ENCODE measurements at places on chromosomes 16 and 17.

DNA sequence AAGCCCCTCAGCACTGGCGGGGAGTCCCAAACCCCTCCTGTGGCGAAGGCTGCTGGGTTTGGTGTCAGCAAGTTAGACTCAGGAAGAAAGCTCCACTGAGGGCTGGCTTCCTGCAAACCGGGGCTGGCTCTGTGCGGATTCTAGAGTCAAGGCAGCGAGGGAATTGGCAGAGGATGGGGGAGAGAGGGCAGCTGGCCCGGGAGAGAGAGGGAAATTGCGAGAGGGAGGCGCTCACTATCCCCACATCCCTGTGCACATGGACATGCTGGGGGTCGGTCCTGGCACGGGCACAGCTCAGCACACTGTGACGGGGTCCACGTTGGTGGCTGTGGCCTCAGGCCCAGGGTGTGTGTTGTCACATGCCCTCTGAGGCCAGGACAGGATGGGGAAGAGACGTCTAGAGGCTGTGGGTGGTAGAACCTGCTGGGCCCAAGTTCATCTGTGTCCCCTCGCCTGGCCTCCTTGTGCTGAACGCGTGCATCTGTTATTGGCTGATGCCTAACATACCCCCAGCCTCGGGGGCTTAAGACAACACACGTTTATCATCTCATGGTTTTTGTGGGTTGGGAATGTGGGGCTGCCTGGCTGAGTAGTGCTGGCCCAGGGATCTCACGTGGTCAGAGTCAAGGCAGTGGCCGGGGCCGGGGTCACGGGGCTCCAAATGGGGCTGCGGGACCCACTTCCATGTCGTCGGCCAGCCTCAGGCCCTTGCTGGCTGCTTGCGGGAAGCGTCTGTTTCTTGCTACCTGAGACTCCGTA is 16.7 kb upstream of the JPH3 start:
- DNase-seq, result no peak

DNA sequence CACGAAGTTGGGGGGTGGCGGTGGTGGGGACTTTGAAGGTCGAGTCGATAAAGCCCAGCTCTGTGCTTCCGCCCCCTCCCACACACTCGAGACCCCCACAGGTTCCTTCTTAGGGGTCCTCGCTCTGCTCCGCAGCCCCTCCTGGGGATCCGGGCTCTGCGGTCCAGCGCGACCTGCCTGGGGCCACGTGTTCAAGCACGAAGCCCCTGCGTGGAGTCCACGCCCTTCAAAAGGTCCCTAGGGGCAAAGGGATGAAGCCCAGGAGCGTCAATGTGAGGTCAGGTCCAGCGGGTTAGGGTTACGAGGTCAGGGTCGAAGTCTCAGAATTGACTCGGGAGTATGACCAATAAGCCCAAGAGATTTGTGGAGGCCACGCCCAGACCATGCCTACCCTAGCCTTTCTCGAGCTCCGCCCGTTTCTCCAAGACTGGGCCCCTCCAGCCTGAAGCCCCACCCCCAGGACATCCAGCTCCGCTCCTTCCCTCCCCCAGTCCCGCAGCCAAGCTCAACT is 786 bp upstream of the CACNA1G start:
- peak; percentile 77 for DNase-seq

DNA sequence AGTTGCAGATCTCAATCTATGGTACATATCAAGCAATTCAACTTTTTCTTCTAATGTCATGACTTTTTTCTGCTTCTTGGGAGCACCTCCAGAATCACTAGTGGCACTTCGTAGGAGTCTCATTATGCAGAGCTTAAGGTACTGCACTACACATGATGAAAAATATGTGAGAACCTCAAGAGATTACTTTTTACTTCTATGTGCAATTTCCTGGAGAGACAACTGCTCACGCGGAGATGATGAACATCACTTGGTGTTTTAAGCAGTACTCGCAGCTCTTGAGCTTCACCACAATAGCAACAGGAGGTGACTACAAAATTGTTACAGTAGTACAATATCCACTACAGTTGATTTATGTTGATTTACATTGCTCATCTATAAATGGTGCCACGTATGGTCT is 79.7 kb downstream of the MRTFB start:
- no peak for DNase-seq

DNA sequence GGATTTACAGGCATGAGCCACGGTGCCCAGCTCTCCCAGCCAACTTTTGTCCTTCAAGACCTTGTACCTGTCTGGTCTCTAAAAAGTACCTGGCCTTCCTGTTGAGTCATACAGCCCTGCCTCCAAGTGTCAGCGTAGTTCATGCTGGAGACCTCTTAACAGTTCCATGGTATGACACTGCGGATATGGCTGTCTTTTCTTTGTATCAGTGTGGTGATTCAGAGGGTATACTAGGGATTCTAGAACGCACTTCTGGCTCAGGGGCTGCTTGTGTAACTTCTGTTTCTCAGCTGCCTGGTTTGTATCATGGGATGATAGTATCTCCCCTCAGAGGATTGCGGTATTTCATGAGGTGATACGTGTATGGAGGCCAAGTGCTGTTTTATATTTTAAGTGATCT is 2.0 kb upstream of the TMEM11 start:
- DNase-seq, result no peak

DNA sequence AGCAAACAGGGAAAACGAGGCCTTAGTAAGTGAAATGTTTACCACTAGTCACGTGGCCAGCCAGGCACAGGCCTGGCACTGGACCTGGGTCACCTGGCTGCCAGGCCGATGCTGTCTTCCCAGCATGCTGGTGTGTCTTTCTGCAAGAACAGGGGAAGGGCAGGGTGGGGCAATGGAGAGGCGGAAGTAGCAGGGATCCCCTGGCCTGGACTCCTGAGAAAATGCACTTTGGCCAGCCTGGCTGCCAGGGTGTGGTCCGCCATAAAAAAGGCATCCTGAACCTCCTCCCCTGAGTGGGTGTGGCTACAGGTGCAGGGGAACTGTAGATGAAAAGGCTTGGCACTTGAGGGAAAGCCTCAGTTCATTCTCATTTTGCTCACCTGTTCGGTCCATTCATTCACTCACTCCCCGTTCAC is 1.0 kb upstream of the ANKRD40CL start:
- no peak for DNase-seq

GRCh38 chr17:5630434-5630833 is 46.1 kb upstream of the NLRP1 start:
- peak; percentile 7 for DNase-seq

- DNase-seq, result no peak
These were observed 14.8 kb downstream of the CD7 start for GRCh38 chr17:82302568-82302963.

GRCh38 chr16:87540897-87541146 is 48.0 kb upstream of the ZCCHC14 start:
- DNase-seq, result no peak

GRCh38 chr17:59024916-59025315 is 81.8 kb downstream of the TRIM37 start:
- no peak for DNase-seq

- no peak for DNase-seq
These were observed 10.9 kb downstream of the JUP start for GRCh38 chr17:41775394-41776226.

- no peak for DNase-seq
These were observed 14.7 kb downstream of the KRT12 start for GRCh38 chr17:40852364-40852763.

DNA sequence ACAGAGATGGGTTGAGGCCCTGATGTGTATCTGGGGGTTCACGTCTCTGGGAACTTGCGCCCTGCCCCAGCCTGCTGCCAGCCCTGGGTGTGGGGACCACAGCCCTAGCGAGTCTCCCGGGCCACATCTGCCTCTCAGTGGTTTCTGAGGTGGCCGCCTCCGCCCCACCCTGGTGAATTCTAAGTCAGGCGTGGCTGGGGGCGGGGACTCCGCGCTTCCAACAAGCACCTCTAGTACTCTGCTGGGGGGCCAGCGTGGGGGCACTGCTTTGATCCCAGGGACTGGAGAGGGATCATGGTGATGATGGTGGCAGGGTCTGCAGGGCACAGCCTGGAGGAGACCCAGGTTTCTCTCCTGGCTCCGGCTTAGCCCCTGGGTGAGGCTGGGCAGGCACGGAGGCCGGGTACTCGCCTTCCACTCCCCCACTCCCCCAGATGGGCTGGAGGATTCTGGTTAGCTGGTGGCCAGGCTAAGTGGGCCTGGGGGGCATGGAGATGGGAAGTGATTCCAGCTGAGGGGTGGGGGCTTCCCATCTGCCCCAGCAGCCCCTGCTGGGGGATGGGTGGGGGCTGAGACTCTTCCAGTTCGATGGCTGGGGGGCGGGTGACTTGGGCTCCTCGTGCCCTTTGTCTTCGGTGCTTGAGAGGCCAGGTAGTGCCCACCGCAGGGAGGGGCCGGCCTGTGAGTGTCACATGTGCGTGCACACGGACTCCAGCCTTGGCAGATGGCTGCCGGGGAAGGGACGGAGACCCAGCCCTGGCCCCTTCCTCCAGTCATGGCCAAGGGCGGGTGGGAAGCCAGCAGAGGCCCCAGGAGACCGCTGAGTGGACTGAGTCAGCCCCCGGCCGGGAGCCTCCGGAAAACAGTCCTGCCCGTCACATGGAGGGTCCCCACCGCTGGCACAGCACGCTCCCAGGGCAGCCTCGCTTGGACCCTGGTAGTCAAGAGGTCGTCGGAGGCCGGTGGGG is 3.9 kb downstream of the GLIS2 start:
- DNase-seq, result peak; percentile 50

DNA sequence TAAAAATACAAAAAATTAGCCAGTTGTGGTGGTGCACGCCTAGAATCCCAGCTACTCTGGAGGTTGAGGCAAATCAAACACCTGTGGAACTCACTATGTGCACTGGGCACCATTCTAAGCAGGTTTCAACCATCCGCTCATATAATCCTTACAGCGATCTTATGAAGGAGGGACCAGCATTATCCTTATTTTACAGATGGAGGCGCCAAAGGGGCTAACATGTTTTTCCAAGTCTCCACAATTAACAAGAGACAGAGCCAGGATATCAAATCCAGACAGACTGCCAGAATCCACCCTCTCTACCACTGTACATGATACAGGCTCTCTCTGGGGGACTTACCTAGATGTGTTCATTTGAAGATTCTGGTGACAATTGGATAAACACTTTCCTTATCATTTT is 479.0 kb downstream of the XYLT1 start:
- DNase-seq, result no peak

- no peak for DNase-seq
These were observed 135.1 kb downstream of the PRKCA start for GRCh38 chr17:66437476-66438026.

DNA sequence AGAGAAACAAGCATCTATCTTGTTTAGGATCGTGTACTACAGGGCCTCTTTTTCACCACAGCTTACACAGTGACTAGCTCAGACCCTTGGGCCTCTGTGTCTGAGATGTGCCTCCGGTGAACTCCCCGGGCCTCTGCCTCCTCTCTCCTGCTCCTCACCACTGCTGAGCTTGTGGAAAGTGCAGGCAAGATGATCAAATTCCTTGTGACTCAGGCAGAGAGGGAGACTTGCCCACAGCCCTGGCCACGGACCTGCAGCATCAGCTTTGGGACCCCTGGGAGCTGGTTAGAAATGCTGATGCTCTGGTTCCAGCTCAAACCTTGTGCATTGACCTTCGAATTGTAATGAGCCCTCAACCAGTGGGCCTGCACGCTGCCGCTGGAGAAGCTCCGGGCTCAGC is 79.8 kb downstream of the ZDHHC7 start:
- no peak for DNase-seq

- DNase-seq, result no peak
These were observed 625 bp downstream of the DVL2 start for GRCh38 chr17:7233701-7234082.

Data from adipocyte (in vitro differentiated cells).